ENCODE measurements at places on chromosomes 6 and 20. TPM values are rescaled to one million over a fixed set of nuclear protein-coding genes. Genes with fewer than 3 reads are reported as not detected.
A peak's percentile ranks its signal among the peaks of the same experiment; 100 is the strongest.

DNA sequence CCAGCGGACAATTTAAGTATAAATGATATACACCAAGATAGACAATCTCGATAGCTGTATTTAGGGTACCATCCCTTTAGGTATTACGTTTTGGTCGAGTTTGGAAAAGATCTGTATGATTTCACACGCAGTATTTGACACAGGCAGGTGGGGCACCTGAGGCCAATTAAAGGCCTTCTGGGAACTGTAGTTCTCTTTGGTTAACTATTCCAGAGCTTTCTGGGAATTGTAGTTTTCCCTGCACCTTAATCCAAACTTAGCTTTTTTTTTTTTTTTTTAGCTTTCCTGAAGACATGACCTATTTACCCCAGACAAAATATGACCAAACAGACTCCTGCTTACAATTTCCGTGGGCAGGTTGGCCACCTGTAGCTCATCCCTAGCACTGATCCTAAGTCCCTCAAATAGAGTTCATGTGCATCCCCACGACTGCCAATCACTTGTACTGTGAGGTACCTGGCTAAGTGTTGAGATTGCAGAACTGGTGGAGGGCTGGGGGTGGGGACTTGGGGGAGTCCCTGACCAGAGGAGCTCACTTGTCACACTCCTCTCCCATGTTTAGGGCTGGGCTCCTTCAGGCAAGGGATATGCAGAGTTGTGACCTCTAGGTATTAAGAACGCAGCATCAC is 999 bp upstream of the EHMT2 start:
- no peak for DNase-seq
- no peaks in the 10 kb centered on the region for H3K27me3 ChIP-seq
- peak overlapping the region; percentile 69 for H3K4me3 ChIP-seq
- peaks cover 12% of the 10 kb centered on the region for H3K4me1 ChIP-seq
- no peak overlapping the region for H3K27ac ChIP-seq
- peaks cover 4% of the 10 kb centered on the region for H3K36me3 ChIP-seq

GRCh38 chr6:63537201-63537958 is 34.9 kb upstream of the LOC128125822 start:
- no peak overlapping the region for H3K4me3 ChIP-seq
- H3K4me1 ChIP-seq = no peaks in the 10 kb centered on the region
- no peak overlapping the region for H3K27ac ChIP-seq
- no peak for DNase-seq

DNA sequence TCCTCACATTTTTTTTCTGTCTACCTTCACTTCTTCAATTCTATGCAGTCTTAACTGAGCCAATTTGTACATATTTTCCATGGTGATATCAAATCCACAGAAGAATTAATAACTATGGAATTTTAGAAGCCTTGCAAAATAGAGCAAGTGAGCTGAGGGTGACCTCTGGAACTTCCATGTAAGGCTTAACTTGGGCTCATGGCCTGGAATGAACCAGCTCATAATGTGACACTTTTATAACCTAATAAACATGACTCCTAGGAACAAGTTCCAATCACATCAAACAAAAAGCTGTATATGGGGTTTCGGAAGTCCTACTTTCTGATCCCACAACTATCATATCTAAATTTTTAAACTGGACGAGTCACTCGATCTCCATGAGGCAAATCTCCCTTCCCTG is 232.4 kb downstream of the FOXA2 start:
- no peak for DNase-seq
- H3K36me3 ChIP-seq = no peaks in the 10 kb centered on the region
- H3K4me3 ChIP-seq = no peak overlapping the region

- H3K4me3 ChIP-seq = no peak overlapping the region
- no peak overlapping the region for H3K27ac ChIP-seq
- DNase-seq = no peak
- H3K36me3 ChIP-seq = no peaks in the 10 kb centered on the region
- H3K27me3 ChIP-seq = no peaks in the 10 kb centered on the region
Measured at GRCh38 chr20:60446267-60447111, 488.3 kb downstream of the CDH26 start.

Gene SLC17A1
- total RNA-seq = not detected

DNA sequence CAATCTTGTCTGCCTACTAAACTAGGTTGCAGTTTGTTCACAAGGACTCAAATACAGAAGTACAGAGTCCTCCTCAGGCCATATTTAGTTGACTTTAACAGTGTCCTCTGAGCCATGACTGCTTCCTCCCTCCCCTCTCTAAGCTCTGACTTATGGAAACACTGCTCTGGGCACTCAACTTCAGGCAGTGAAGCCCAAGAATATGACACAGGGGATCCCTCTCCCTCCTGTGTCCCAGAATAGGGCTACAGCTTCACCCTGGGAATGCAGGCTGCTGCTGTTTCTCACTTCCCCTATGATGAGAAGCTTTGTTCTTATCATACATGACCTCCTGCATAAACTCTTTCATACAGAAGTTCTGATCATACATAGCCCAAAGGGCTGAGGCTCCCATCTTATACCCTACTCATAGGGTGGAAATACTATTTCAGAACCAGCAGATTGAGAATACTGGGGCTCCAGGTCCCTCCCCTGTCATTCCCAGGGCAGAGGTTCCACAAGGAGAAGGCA is 97.3 kb upstream of the UST start:
- DNase-seq = no peak
- H3K27ac ChIP-seq = no peak overlapping the region
- no peak overlapping the region for H3K4me3 ChIP-seq
- H3K27me3 ChIP-seq = no peaks in the 10 kb centered on the region
- no peaks in the 10 kb centered on the region for H3K4me1 ChIP-seq
